NCI-H1105 (cell line): ENCODE measurements at places on chromosomes 12 and 14.

DNA sequence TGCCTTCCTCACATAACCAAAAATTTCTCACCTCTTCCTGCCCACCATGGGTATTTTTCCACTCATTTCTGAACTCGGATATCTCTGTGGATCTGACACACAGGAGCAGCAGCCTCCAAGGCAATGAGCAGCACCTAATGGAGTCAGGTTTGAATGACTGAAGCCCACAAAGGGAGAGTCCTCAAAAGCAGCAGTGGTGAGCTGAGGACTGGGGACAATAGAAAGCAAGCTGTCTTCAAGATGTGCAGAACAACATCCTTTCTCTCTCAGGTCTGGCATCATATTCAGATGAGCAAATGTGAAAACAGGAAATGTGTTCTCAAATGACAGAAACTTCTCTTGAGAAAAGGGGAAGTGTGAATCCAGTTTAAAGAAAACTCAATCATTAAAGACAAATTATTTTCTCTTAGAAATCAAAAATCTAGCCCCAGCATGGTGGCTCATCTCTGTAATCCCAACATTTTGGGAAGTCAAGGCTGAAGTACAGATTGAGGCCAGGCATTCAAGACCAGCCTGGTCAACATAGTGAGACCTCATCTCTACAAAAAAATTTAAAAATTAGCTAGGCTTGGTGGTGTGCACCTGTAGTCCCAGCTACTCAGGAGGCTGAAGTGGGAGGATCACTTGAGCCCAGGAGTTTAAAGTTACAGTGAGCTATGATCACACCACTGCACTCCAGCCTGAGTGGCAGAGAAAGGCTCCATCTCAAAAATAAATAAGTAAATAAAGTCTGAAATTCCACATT is 54.2 kb downstream of the C12orf42 start:
- DNase-seq: no peak

- no peak for DNase-seq
Measured at GRCh38 chr12:47894652-47895051, 10.1 kb downstream of the VDR start.

- peak; percentile 43 for DNase-seq
Measured at GRCh38 chr14:96741151-96741977, 55.8 kb upstream of the VRK1 start.

DNA sequence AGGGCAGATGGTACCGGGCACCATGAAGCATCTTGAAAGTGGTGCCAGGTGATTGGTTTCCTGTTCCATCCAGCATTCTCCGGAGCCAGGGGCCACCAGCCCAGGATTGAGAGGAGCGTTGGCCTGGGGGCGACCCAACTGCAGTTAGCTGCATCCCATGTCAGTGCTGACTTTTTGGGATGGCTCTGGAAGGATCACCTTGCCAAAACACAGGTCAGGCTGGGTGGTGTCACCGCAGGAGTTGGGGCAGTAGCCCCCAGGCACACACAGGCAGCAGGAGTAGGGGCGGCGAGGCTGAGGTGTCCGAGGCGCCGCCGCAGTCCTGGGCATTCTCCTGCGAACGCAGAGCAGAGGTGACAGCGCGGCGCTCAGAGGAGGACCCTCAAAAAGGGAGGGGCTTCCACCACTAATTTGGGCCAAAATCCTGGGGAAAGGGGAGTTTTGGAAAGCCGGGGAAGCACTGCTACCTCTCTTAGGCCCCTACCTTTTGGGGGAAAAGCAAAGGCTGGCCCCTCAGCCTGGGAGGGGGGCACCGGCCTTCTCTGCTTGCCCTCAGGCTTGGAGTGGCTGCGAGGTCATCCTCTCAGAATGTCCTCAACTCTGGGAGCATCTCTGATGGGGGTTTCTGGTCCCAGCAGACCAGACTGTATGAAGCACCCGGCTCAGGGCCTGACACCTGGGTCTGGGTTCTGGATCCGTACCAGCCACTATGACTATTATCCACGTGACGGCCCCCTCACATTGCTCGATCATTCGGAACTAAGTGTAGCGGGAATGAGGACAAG is 26.7 kb upstream of the LRTM2 start:
- DNase-seq: no peak

DNA sequence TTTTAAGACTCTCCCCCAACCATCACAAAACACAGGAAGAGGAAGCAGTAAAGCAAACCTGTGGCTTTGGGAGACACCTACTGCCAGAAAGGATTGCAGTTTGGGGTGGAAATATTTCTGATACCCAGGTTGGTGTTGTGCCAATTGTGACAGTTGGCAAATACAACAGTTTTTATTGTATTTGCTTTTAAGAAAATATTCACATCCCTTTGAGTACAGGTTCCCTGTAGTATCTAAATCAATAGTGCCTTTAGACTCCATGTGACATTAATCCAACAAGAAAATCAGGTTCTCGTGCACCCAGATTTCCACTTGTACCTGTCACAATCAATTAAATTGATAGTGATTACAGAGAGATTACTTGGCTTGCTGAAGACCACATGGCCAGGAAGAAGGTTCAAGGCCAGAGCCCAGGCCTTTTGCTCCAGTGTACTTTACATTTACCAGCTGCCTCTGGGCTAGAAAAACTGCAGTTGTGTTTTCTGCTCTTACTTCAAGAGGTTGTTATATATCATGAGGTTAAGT is 361.2 kb downstream of the ATP23 start:
- DNase-seq: no peak

DNA sequence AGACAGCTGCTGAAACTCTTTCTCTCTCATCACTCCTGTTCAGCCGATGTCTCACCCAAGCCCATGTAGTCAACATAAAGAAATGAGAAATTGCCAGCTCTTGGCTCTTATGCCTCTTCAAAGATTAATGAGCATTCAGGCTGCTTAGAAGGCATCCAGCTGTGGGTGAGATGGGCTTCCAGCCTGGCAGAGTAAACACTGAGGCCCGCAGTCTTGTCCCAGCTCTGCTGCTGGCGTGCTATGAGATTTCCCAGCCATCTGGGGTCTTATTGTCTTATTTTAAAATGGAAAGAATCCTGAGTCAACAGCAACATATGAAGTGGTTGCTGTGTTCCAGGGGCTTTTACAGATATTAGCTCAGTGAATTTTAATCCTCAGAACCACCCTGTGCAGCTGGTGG is 12.6 kb downstream of the RXYLT1 start:
- DNase-seq: peak; percentile 53

- DNase-seq: no peak
Measured at GRCh38 chr12:73413051-73413450, 1124.6 kb upstream of the ATXN7L3B start.

GRCh38 chr12:60921541-60921940 is 1325.7 kb downstream of the SLC16A7 start:
- DNase-seq: no peak

DNA sequence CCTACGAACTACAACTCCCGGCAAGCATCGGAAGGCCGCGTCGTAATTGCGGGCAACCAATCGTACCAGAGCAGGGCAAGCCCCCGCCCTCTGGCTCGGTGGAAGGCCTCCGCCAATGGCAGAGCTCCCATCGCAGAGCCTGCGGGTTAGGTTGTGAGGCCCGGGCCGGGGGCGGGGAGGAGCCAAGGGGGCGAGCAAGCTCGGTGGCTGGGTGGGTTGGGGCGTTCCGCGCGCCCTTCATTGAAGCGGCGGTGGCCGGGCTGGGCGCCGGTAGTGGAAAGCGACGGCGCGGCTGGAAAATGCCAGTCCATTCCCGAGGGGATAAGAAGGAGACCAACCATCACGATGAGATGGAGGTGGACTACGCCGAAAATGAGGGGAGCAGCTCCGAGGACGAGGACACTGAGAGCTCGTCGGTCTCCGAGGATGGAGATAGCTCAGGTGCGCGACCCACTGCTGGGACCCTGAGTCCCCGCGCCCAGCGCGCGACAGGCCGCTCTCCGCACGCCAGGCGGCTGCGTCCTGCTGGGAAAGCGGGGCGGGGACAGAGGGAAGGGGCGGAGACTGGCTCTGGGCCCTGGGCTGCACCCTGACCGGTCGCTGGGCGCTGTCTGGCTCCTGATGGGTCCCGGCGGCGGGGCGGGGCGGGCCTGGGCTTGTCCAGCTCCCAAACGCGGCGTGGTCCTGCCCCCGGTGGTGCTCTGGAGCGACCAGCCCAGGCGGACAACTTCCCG is at the start of gene BRMS1L:
Gene BRMS1L, plus strand, starts transcription at position 121 of the 734 bp plus-strand sequence. Its CDS starts 179 bp downstream, at position 300.
- peak; percentile 99 for DNase-seq

GRCh38 chr14:71121711-71122110 is 214.5 kb downstream of the PCNX1 start:
- no peak for DNase-seq

DNA sequence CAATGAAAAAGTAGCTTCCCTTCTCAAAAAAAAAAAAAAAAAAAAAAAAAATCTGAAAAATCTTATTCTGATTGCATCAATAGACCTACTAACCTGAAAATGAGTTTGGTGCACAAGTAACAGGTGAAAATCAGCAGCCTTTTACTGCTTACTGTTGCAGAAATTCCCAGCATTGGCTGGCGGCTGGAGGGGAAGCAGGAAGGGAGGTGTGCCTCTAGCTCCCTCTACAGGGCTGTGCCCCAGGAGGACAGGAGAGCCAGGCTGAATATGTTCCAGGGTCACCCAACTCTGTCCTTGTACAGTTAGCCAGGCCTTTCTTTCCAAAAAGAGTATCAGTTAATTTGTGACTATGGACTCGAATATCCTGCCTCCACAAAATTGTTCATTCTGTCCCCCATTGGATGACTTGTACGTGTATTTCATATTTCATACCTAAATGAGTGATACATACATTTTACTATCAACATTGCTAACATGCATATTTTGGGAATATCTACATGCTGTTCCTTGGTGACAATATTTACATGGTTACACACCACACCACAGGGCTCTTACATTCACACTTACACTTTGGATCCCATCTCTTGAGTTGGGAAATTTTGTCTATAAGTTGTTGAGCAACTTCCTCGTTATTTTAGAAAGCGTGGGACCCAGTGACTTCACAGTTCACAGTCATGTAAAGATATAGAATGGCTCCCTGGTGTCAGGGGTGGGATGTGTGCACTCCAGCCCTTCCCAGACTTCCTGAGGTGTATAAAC is 124.8 kb downstream of the SAMD4A start:
- DNase-seq: peak; percentile 43

DNA sequence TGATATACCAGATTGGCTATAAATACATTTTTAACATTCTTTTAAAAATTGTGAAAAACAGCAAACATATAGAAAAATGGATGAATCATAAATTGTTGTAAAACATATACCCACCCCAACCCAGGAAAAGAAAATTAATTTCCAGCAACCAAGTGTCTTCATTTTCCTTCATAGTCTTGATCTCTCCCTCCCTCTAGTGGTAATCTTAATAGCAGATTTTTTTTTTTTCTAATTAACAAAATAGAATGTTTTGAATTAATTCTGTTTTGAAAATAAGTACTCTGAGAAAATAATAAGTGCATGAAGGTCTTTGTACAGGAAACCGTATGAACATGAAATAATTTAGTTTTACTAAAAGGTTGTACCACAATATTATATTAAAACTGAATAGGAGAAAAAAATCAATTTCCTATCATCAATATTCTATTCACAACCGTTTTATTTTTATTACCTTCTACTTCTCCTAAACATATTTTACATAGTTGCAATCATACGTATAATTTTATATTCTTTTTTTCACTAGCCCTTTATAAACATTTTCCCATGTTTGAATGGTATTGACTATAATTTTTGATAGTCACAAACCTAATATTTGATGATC is 7.0 kb downstream of the ETNK1 start:
- no peak for DNase-seq

- no peak for DNase-seq
Measured at GRCh38 chr12:114741940-114742339, 58.0 kb upstream of the TBX3 start.

GRCh38 chr14:36944307-36945010 is 227.9 kb downstream of the SLC25A21 start:
- no peak for DNase-seq

- DNase-seq: no peak
Measured at GRCh38 chr12:63410197-63410596, 258.1 kb downstream of the DPY19L2 start.

GRCh38 chr14:59358102-59358501 is 107.1 kb downstream of the GPR135 start:
- DNase-seq: no peak

DNA sequence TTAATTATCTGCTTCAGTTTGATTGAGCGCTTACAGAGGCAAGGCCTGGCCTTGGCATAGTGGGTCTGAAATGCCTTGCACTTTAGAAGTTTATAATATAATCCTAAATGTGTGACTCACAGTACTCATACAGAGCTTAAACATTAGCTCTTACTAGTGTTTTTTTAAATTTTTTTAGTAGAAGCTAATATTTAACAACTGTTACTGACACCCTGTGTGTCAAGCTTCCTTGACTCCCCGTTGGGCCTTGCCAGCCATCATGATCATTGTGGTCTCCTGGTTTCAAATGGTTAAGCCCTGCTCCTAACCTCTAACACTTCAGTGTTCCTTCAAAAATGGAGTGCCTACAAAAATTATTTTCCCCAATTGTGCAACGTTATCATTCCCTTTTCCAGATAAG is 126.9 kb downstream of the GALC start:
- DNase-seq: no peak

- DNase-seq: peak; percentile 1
Measured at GRCh38 chr12:21296751-21297406, 37.8 kb downstream of the SLCO1A2 start.

- DNase-seq: no peak
Measured at GRCh38 chr14:25215607-25216006, 165.7 kb upstream of the STXBP6 start.

GRCh38 chr12:91383099-91383498 is 200.5 kb upstream of the DCN start:
- no peak for DNase-seq

GRCh38 chr14:55416866-55417265 is 5.2 kb upstream of the ATG14 start:
- DNase-seq: no peak

DNA sequence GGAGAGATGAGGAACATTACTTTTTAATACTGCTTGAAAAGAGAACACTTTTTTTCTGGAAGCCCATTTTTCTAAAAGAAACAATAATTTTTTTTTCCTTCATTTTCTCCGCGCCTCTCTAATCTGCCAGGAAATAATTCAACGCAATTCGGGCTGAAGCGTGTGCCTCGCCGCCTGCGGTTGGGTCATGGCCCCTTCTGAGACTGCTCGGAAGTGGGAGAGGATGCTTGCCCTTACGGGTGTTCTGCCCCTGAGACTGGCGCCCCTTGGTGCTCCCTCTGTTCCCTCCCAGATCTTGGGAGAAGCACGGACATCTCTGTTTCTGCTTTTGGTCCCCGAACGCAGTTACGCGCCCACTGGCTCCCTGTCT is 332 bp upstream of the TBC1D30 start:
- peak; percentile 61 for DNase-seq

- DNase-seq: no peak
Measured at GRCh38 chr14:25103271-25103670, 53.3 kb upstream of the STXBP6 start.

DNA sequence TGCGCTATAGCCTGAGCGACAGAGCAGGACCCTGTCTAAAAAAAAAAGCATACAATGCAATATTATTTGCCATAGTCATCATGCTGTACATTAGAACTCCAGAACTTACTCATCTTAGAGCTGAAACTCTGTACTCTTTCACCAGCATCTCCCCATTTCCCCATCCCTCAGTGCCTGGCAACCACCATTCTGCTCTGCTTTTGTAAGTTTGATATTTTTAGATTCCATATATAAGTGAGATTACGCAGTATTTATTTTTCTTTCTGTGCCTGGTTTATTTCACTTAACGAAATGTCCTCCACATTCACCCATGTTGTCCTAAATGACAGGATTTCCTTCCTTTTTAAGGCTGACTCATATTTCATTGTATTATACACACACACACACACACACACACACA is 121.8 kb downstream of the BBS10 start:
- DNase-seq: no peak

GRCh38 chr14:58829594-58829993 is 191.8 kb downstream of the DACT1 start:
- DNase-seq: peak; percentile 69

GRCh38 chr14:69034612-69035262 is 55.6 kb upstream of the ACTN1 start:
- no peak for DNase-seq
